ENCODE measurements at places on chromosomes 7 and 10.

DNA sequence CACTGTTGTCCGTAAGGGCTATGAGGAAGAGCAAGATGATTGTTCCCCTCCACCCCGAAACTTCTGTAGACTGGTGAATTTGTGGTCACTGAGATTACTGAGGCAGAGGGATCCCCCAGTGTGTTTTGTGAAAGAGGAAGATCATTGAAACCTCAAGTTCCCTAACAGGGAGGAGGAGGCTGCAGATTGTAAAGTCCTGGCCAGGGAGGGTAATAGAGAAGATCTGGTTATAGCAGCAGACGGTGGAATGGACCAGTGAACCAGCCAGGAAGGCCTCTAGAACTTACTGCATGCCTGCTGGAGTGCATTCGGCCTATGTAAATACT lies 31.1 kb downstream of the LMTK2 start:
- no peak for DNase-seq

DNA sequence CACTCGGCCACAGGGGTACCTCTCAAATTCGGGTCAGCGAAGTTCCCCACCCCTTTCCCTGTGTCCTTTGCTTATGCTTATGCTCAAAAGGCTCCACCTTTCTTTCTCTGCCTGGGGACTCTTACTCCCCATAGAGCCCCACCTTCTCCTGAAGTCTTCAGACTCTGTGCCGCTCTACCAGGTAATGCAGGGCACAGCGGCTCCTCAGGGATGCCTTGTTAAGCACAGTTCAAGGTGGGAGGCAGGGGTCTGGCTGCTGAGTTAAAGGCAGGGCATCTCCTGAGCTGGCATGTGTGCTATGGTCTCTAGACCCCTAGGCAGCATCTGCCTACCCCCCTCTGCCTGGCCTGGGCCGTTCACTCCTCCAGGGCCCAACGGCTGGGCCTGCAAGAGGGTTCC lies 3.0 kb upstream of the CXCL12 start:
- DNase-seq, result no peak

GRCh38 chr7:31669461-31669860 lies 17.6 kb upstream of the PPP1R17 start:
- DNase-seq, result no peak

DNA sequence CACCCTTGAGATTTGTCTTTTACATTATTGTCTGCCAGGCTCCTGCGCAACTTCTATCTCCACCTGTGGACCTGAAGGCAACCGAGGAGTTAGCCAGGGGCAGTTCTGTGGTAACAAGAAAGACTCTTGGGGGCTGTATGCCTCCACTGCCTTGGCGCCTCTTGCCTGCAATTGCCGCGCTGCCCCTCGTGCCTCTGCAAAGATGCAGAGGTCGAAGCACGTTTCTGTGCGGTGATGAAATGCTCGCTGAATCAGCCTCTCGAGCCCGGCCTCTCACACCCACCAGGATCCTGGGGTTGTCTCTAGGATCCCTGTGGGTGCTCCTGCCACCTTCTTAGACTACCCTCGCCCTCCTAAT lies 486 bp upstream of the LHFPL3 start:
- no peak for DNase-seq

DNA sequence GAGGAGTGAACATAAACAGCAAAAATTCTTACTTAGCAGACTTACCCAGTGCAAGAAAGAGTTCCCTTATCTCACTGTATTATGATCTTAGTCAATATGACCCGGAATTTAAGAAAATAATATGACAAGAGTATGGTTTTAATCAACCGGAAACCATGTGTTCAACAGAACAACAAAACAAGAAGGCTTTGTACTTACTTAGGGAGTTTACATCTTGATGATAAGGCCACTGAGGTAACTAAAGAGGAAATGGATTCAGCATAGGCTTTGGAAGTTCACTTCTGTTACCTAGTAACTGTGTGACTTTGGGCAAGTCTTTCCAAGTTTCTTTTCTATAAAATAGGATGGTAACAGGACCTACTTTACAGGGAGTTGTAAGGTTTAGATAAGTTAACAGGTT lies 7.4 kb upstream of the FAS start:
- DNase-seq, result no peak

GRCh38 chr10:96222441-96222840 lies 48.9 kb downstream of the BLNK start:
- no peak for DNase-seq

GRCh38 chr7:67705850-67706249 lies 709.2 kb downstream of the TYW1 start:
- DNase-seq, result no peak

DNA sequence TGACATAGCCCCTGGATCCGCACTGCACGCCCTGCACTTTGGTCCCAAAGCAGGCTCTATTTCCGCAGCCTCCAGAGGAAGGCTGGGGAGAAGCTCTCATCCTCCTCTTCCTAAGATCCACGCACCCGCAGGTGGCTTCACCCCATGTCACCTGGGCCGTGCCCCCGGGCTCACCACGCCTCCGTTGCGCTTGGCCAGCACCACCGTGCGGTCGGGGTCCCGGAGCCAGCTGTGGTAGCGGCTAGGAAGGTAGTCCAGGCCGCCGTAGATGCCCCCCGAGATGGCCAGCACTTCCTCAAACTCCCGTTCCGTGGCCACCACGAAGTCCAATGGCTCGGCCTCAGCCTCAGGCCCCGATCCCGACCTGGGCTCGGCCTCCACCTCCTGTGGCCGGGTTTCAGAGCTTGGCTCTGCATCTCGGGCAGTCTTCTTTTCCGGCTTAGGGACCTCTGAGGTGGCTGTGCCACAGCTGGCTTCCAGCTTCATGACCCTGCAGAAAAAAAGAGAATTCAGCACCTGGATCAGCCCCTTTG lies 5.7 kb downstream of the NAT16 start:
- DNase-seq, result no peak

GRCh38 chr7:111053035-111053434 lies 37.9 kb upstream of the LRRN3 start:
- no peak for DNase-seq

DNA sequence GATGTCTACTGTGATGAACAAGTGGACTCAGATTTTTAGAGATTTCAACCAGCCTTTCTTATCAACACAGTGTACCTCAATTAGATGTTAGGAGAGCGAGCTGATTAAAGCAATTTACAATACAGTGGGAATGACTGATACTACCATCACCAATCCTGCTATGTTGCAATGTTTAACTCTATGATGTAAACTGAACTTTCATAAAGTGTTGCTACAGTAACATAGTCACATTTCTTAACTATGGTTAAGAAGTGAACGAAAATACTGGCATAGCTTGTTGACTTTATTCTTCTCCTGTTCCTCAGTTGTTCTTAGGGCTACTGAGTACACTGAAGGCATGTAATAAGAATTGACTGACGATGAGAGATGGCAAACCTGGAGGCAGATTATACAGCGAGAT lies 139.8 kb downstream of the MYOF start:
- DNase-seq, result no peak

DNA sequence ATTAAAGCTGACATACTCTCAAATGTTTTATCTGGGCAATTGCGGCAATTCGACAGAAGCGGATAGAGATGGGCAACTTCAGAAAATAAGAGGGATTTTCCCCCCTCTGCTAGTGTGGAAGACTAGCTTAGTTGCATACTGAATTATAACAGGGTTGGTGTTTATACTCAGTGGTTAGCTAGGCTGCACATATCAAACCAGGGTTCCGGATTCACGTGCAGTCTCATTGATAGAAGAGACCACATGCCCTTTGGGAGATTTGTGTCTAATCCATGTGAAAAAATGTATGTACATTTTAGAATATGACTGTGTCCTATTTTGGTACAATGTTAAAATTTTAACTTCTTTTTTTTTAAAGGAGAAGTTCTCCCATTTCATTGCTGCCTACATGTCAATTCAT lies 136.9 kb upstream of the FZD1 start:
- DNase-seq, result no peak

GRCh38 chr10:28331841-28332240 lies 29.0 kb upstream of the MPP7 start:
- DNase-seq, result no peak

- peak; percentile 5 for DNase-seq
Measured at GRCh38 chr10:114021717-114022680, 21.7 kb upstream of the ADRB1 start.

DNA sequence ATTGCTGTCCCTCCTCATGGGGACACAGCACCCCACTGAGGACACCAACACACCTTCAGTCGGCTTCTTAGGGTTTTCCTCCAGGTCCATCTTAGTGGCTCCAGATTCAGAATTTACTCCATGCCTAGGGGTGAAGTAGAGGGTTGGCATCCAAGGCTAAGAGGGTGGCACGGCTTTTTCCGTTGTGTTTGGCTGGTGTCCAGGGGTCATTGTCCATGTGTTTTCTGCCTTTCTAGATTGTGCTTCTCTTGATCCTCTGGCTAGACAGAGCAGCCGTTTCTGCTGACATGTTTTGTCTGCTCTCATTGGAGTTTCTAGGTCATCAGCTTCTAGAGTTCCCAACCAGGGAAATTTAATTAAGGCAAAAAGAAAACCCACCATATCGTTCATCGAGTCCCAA lies 291.6 kb upstream of the CELF2 start:
- DNase-seq, result no peak

DNA sequence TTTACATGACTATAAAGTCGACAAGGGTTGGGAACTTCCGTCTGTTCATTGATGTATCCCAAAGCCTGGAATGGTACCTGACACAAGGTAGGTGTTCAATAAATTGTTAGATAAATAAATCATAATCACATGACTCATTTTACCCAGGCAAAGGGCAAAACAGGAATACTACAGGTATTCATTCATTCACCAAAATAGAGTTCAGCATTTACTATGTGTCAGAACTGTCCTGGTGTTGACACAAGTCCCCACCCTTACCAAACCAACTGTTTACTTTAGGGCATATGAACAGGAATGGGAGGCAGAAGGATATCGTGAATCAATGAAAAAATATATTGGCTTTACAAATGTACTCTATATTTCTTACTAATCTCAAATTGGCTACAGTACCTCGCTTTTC lies 666 bp upstream of the YAE1 start:
- DNase-seq, result no peak

DNA sequence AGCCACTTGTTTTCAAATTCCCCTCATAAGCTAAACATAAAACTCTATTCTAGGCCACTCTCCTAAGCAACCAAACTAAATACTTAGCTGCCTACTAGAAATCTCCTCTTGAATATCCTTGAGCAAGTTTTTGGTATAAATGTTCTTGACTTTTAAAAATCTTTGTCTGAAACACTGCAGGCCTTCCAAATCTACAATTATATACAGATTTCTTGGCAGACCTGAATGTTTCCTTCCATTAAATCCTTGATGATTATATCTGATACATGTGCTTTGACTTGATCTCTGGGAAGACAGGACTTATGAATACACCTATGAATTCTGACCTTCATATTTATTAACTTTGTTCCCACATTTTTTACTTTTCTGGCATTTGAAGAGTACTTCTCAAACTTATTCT lies 314.5 kb downstream of the CACNA2D1 start:
- DNase-seq, result no peak

DNA sequence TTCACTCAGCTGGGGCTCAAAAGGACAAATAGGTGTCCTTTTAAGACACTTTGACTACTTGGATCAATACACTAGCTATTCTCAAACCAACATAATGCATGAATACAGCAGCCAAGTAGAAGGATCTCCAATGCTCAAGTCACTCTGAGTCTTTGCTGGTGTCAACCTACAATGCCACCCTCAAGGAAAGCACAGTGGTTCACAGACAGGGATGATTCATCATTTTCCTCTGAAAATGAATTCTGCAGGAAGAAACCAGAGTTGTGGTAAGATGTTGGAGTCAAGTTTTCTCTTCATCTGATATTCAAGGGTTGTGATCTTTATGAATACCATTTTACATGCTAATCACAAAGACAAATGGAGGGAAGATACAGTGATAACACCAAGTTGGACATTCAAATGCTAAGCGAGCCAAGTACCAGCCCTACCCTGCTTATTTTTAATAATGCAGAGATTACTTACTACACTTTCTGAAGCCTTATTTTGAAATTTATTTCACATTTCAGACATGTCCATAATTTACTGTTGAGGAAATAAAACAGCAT lies 143.1 kb upstream of the FGFR2 start:
- DNase-seq, result no peak

All from K562 (cell line).